Heart left ventricle (tissue), 16 donors: ENCODE measurements at places on chromosomes 5 and 9. TPM values are rescaled to one million over a fixed set of nuclear protein-coding genes. Genes with fewer than 3 reads are reported as not detected.

The LCP2 gene
- total RNA-seq: 22.4 TPM

The ADRA1B gene
- 3.7 TPM for total RNA-seq

The AMACR gene
- total RNA-seq: 11.4 TPM

- no peak for DNase-seq
- no peaks in the 10 kb centered on the region for H3K4me1 ChIP-seq
- H3K27ac ChIP-seq: no peak overlapping the region
- H3K36me3 ChIP-seq: no peaks in the 10 kb centered on the region
Measured at GRCh38 chr9:19876569-19877316, 87.9 kb upstream of the SLC24A2 start.

- no peak overlapping the region for H3K27ac ChIP-seq
- no peaks in the 10 kb centered on the region for H3K36me3 ChIP-seq
- H3K4me3 ChIP-seq: no peak overlapping the region
- DNase-seq: no peak
- no peaks in the 10 kb centered on the region for H3K4me1 ChIP-seq
- H3K27me3 ChIP-seq: no peaks in the 10 kb centered on the region
Measured at GRCh38 chr9:87436716-87437115, 61.0 kb upstream of the DAPK1 start.

DNA sequence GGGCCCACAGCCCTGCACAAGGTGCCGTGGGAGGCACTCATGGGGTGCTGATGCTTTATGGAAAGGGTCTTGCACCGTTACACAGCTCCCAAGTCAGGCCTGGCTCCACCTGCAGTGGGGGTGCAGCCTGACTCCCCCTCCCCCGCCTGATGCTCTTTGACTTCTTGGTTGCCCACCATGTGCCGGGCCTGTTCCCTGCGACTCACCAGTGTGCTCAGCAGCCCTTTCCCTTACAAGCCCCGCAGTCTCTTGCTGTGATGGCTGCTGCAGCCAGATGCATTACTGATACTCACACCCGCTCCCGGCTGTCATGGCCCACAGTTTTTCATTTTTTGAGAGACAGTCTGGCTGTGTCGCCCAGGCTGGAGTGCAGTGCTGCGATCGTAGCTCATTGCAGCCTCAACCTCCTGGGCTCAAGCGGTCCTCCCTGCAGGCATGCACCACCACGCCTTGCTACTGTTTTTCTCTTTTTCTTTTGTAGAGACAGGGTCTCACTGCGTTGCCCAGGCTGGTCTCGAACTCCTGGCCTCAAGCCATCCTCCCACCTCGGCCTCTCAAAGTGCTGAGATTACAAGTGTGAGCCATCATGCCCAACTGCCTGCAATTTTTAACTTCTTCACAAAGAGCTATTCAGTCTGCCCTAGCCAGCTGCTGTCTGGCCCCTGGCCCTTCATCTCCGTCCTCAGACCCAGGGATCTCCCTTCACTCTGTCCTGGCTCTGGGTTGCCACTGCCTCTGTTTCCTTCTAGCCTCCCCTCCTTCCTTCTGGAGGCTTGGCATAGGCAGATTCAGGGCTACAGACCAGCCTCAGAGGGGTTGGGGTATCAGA lies 109.5 kb downstream of the RXRA start:
- H3K27ac ChIP-seq: peak overlapping the region; percentile 90
- H3K27me3 ChIP-seq: no peaks in the 10 kb centered on the region
- peaks cover 49% of the 10 kb centered on the region for H3K36me3 ChIP-seq
- no peak overlapping the region for H3K4me3 ChIP-seq

GRCh38 chr5:88503041-88503345 lies 234.3 kb upstream of the TMEM161B start:
- H3K27me3 ChIP-seq: no peaks in the 10 kb centered on the region
- H3K27ac ChIP-seq: no peak overlapping the region
- H3K4me1 ChIP-seq: no peaks in the 10 kb centered on the region
- H3K36me3 ChIP-seq: no peaks in the 10 kb centered on the region
- no peak for DNase-seq
- H3K4me3 ChIP-seq: peak overlapping the region; percentile 51
